Naive thymus-derived CD8-positive, alpha-beta T cell (primary cell): ENCODE measurements at places on chromosomes 2 and 18.

DNA sequence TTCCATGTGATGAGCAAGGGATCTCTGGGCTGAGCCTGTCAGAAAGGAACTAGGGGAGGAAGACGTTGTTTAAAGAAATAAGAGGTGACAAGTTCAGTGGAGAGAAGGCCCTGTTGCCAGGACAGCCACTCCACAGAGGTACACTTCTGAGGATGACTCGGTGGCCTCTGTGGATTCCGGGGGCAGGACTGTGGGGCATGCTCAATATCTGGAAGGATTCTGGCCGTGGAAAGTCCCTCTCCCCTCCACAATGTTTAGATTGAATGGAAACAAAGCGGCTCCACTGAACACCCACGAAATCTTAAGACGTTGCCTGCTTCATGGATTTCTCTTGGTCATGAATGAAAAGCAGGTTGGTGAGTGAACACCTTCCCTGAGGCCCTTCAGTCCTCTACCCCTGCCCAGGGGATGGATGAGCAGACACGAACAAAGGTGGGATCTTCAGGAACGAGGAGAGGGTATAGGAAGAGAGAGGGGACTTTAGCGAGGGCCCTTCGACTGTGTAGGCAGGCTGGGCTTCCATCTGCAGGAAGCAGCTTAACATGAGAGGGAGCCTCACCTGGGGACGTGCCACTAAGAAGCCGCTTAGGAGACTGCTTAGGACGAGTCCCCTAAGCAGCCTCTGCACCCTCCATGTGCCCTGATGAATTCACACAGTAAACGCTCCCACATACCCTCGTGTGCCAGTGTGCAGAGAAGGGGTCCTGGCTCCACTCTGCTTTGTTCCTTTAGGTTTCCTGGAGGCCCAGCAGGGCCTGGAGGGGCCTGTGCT lies 1.9 kb downstream of the NTSR2 start:
- DNase-seq, result no peak

DNA sequence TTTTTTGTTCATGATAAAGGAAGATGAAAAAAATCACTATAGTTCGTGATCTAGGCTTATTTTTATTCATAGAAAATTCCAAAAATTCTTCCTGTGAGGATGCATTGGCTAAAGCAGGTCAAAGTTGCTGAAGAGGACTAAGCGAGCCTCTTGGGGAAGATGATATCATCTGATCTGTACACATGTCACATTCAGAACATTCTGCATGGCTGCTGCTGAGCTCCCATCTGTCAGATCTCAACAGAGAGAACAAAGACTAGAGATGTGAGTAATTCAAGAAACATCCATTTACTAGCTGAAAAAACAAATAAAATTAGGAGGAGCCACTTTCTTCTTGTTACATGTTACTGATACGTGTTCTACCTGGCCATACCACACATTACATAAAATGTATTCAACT lies 518.6 kb upstream of the FSIP2 start:
- no peak for DNase-seq

GRCh38 chr2:51263951-51264350 lies 232.0 kb upstream of the NRXN1 start:
- DNase-seq, result no peak

- DNase-seq, result no peak
Measured at GRCh38 chr2:237191714-237192081, 106.0 kb downstream of the COPS8 start.

DNA sequence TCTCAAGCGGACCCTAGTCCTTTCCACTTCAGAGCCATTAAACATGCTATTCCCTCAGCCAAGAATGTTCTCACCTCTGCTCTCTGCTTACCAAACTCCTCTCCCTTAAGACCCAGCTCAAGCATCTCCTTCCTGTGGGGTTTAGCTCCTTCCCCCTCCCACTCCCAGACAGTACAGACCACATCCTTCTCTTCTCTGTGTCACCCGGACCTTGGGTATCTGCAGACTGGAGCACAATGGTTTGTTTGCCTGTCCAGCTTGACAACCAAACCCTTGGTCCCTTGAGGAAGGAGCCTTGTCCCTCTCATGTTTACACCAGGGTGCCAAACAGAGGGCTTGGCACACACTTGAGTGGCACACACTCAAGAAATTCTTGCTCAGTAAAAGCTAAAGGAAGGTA lies 4.1 kb upstream of the CD8A start:
- no peak for DNase-seq

DNA sequence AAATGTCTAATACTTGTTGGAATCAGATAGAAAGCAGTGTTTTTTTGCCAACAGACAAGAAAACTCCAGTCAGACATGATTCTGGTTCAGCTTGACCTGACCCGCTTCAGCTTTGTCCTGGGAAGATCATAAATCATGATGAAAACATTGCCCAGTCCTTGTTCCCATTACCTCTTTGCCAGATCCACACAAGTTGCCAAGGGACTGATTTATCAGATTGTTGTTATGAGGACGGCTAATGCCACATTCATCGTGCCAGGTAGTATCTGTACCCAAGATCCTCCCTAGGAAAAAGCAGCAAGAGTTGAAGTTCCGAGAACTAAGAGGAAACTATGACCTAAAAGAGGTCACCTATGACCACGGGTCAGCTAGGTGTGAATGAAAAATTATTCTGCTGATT lies 39.0 kb downstream of the SLC40A1 start:
- no peak for DNase-seq
